Fibroblast of skin of abdomen (primary cell): ENCODE measurements at places on chromosomes 11 and 22.

DNA sequence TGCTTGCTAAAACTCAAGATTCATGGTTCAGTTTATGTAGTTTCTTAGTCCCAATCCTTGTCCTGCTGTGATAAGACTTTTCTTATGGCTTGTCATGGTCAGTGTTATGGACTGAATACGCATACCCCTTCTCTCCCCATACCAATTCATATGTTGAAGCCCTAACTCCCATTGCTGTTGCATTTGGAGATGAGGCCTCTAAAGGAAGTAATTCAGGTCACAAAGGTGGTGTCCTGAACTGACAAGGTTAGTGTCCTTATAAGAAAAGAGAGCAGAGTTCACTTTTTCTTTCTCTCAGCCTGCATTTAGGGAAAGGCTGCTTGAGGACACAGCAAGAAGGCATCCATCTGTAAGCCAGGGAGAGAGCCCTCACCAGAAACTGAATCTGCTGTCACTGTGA, 618.2 kb downstream of the LRRC4C start:
- no peak for DNase-seq

GRCh38 chr11:60913793-60914632, at the start of gene TMEM109:
Gene TMEM109 (plus strand): TSS chr11:60914158. CDS start chr11:60919694, 5,536 bp downstream.
- DNase-seq, result peak; percentile 90

GRCh38 chr11:44952082-44952481, 1.4 kb upstream of the TP53I11 start:
- DNase-seq, result no peak

GRCh38 chr11:82194521-82194920, 539.1 kb downstream of the FAM181B start:
- DNase-seq, result no peak
